ENCODE measurements at places on chromosomes 3 and 15.

- DNase-seq, result no peak
Measured at GRCh38 chr3:14143271-14144225, 18.7 kb downstream of the TMEM43 start.

DNA sequence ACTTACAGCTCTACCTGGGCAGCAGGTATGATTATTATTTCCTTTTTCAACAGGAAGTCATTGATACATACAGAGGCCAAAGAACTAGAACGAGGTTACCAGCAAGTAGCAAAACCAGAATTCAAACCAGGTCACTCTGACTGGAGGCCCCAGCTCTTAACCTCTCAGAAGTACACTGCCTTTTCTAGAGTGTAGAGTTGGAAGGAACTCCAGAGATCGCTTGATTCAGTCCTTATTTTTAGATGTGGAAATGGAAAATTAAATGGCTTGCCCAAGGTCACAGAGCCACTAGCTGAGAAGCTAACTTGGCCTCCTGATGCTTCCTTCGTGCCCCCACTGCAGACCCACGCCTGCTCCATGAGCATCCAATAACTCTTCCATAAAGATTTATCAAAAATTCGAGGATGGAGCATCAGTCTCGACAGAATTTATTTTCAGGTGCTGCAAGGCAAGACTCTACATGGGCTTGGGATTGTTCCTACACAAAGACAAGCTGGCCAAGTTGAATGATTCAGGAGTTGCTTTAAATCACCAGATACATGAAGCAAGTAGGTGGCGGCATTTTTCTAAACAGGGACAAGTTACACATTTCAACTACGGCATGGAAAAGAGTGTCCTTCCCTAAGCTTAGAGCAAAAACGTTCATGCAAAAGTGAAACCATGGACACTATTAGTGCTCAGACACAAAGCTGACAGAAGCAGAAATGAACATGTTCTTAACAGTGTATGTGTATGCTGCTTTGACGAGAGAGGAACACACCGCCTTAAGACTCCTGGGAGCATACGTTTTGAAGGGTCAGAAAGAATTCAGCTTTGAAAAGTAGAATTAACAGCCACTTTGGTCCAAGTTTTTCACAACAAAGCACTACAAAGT is 235.7 kb downstream of the THRB start:
- DNase-seq, result no peak

- DNase-seq, result peak; percentile 43
Measured at GRCh38 chr3:185959609-185960521, 22.1 kb upstream of the TRA2B start.

- DNase-seq, result no peak
Measured at GRCh38 chr3:28556195-28556594, 207.6 kb upstream of the AZI2 start.

DNA sequence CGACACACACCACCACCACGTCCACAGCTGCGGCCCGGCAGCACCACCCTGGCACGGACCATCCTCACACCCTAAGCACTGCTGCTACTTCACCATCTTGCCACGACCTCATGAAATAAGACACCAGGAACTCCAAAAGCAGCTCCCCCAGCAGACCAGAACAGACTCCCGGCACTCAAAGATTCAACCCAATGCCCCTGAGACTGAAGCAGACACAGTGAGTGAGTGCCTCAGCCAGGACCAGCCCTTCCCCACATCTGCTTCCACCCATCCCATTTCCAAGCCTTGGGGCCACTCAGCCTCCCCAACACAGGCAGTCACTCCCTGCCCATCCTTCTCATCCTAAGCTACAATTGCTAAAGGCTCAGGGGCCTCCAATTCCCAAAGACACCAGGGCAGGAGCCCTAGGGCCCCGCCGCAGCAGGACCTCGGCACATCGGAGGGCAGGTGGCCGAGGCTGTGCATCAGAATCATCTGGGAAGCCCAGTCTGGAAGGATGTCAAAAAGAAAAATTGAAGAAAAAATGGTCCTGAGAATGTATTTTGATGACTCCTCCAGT is 18.4 kb upstream of the OCA2 start:
- DNase-seq, result no peak

DNA sequence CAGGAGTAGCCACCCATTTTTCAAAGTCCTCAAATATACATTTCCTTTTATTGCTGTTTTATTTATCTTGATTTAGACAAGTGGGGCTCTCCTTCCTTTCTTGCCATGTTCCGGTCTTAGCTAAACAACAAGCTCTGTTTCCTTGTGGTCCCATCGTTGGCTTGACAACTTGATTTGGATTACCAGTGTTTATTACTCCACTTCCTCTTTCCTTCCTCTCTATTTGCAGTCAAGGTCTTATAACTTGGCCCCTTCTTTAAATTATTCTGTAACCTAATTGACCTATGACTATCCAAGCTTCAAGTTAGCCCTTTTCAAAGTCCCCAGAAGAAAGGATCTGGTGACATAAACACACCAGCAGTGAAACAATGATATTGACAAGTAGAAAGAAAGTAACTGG is 130.6 kb upstream of the STT3B start:
- DNase-seq, result peak; percentile 31

- no peak for DNase-seq
Measured at GRCh38 chr15:61184431-61184830, 44.7 kb downstream of the RORA start.

DNA sequence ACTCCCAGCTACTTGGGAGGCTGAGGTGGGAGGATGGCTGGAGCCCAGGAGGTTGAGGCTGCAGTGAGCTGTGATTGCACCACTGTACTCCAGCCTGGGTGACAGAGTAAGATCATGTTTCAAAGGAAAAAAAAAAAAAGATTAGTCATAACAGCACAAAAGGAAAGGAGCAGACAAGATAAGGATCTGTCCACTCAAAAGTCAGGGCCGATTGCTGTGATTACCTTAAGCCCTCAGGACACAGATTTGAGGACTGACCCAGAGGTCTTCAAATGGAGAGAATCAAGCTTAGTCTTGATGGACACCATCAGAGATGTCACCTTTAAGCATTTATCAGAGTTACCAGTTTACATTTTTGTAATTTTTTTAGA is 23.9 kb upstream of the HEG1 start:
- no peak for DNase-seq

- no peak for DNase-seq
Measured at GRCh38 chr3:38297947-38298711, 16.0 kb downstream of the SLC22A14 start.

- DNase-seq, result no peak
Measured at GRCh38 chr15:66027268-66027805, 158.0 kb downstream of the RAB11A start.

DNA sequence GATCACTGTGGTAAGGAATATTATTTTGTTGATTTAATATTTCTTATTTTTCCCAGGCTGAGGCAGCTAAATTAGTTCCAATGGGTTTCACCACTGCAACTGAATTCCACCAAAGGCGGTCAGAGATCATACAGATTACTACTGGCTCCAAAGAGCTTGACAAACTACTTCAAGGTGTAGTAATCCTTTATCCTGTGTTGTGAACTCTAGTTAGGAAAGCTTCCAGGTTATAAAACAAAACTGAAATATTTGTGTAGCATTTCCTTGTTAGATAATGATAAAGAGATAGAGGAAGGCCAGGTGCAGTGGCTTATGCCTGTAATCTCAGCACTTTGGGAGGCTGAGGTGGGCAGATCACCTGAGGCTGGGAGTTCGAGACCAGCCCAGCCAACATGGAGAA is 11.1 kb downstream of the RAD51 start:
- no peak for DNase-seq

GRCh38 chr3:45994419-45995235 is 997 bp downstream of the FYCO1 start:
- DNase-seq, result peak; percentile 22

DNA sequence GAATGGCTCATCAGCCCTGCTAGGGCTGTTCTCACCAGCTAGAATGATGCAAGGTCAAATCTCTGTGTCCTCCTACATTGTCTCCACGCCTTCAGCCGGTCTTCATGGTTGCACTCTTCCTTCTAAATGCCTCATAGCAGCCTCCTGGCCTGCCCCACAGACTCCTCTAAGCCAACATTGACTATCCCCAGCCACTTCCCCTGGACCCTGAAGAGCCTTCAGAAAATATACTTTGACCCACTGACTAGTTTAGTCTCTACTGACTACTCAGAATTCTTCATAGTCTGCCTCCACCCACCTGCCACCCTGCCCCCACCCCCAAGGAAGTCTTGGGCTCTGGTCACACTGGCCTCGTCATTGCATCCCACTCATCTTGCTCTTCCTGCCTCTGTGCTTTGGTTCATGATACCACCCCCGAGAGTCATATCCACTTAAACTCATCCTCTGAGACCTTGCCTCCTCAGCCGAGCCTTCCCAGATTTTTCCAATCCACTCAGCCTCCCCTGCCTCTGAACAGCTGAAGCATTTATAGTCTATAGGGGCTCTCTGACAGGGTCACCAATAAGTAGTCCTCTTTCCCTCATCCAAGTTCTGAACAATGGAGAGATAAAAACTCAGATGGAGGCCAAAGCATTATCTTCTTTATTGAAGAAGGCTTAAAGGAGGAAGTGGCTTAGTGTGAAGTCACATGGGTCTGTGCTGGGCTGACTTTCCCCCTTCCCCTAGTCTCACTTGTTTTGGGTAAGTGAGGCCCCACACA is 9.5 kb upstream of the DOCK3 start:
- DNase-seq, result no peak
